ENCODE measurements at places on chromosomes 12 and 14.

DNA sequence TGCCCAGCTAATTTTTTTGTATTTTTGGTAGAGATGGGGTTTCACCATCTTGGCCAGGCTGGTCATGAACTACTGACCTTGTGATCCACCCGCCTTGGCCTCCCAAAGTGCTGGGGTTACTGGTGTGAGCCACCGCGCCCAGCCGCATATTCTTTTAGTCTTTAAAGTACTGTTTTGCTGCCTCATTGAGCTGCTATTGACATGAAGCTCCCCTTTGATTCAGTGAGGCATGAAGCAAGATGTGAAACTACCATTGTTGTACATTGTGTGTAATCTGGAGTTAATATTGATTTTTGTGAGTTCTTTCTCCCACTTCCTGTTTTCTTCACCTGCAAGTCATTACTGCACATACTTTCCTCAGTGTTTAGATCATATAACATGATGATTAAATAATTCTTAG is 80.8 kb downstream of the MNAT1 start:
- DNase-seq = no peak

DNA sequence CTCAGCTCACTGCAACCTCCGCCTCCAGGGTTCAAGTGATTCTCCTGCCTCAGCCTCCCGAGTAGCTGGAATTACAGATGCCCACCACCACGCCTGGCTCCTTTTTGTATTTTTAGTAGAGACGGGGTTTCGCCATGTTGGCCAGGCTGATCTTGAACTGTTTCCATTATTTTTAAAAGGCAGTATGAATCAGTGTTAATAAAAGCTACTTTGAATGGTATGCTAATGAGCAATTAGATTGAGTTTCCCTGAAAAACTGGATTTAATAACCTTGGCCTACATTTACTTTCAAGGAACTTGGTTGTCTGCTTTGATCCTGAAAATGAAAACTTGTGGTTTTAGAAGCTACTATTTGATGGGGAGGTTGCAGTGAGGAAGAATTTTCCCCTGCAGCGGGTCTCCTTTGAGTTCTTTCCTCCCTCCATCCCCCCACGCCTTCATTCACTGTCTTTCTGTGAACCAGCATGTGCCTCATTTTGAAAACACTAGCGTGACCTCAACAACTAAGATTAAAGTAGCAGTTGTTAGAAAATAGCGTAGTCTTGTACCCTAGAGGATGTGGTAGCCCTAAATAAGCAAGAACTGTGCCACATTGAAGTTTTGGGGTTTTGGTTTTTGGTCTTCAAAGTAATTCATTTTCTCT is 17.8 kb upstream of the RPS6KA5 start:
- no peak for DNase-seq

GRCh38 chr12:86137936-86138335 is 118.3 kb downstream of the MGAT4C start:
- peak; percentile 44 for DNase-seq

DNA sequence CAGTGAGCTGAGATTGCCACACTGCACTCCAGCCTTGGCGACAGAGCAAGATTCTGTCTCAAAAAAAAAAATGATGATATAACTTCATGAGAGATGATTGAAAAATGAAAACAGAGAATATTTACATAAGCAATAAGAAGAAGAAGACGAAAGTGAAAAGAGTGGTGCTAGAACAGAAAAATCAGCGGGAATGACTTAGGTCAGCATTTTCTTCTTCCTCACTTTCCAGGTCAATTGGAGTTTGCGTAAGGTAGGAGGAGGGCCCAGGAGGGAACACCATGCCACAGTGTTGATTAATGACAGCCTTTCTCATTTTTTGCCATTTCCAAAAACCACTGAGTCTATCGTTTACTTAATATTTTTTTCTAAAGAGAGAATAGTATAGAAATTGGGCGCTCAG is 200.0 kb downstream of the SLC15A4 start:
- no peak for DNase-seq

- DNase-seq = peak; percentile 24
These were observed 109.9 kb downstream of the NCOR2 start for GRCh38 chr12:124457287-124458219.

GRCh38 chr12:89706986-89707702 is 1.5 kb downstream of the ATP2B1 start:
- DNase-seq = peak; percentile 33

GRCh38 chr14:103894723-103895059 is 33.6 kb upstream of the TDRD9 start:
- no peak for DNase-seq

- DNase-seq = peak; percentile 48
These were observed 188.2 kb downstream of the NAV3 start for GRCh38 chr12:78018939-78019338.

DNA sequence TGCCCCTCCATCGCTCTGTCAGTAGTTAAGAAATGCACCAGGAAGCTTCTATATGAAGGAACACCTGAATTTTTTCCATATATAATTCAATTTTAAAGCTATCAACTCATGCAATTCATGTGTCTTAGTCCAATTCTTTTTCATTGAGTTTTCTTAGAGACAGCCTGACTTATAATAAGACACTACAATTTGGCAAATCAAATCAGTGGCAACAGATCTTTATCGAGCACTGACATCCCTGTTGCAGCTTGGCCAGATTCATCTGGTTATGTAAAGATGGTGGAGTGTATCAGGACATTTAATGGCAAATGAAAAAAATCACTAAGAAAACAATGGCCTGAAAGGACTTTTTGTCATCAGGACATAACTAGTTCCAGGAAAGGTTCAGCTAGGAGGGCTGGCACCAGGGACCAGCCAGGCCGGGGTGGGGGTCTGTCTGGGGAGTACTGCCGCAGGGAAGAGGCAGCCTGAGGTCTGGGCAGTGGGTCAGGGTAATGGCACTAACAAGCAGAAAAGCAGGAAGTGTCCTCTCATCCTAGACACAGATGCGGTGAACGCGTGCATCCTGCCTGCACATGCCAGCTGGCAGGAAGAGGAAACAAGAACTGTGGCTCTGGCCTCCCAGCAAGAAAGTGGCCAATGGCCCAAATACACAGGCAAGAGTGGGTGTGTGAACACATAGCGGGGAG is 100.5 kb upstream of the LMNTD1 start:
- no peak for DNase-seq

- DNase-seq = peak; percentile 45
These were observed 2.1 kb downstream of the CHST11 start for GRCh38 chr12:104458694-104459367.

DNA sequence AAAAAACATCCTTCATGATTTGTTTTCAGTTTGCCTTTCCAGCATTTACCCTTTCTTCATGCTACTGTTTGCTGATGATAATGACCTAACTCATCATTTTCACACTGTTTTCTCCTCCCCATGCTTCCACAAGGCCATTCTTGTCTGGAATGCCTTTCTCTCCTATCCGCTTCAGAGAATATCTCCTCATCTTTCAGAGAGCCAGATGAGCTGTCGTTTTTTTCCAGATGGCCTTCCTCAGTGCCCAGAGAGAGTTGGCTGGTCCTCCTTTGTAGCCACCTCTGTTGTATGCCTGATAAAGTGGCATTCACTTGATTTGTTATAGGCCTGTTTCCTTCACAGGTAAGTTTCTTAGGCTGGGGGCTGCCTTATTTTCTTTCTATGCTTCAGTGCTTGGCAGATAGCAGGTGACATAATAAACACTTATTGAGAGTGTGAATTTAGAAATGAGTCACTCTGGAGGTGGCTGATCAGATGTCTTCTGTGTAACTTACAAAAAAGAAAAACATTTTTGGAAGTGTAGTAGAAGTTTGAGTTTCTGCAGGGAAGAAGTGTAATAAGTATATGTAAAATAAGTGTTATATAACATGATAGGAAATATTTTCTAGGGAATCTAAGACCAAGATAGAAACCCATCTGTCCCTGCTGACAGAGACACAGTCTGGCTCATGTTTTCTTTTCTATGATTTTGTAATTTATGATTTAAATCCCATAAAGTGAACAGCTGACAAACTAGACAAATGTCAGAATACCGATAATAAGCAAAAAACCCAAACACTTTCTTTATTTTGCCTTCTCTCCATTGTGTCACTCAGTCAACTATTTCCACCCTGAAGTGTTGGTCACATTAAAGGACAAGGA is 174.5 kb downstream of the DACT1 start:
- no peak for DNase-seq

DNA sequence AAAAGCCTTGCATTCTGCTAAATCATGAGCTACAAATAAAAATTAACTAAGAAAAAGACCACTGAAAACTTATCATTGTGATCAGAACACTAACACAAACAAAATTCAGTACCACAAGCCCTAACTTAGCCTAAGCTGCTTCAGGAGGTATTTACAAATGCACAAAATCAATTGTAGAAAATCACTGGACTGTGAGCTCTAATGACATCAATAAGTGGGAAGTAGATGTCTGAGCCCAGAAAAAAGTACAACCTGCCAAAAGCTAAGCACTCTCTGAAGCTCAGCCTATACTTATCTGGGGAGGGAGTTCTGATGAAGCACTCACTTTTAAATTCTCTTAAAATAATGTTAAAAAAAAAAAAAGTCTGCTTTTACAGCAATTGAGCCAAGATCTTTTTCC is 92.9 kb downstream of the SLCO1B1 start:
- no peak for DNase-seq

GRCh38 chr14:57139173-57139572 is 129.5 kb downstream of the EXOC5 start:
- no peak for DNase-seq

GRCh38 chr14:65349100-65349499 is 63.4 kb upstream of the FUT8 start:
- DNase-seq = no peak

- no peak for DNase-seq
These were observed 420.8 kb downstream of the EGLN3 start for GRCh38 chr14:33529787-33530757.

- no peak for DNase-seq
These were observed 292.1 kb upstream of the CLEC14A start for GRCh38 chr14:38547961-38548490.

DNA sequence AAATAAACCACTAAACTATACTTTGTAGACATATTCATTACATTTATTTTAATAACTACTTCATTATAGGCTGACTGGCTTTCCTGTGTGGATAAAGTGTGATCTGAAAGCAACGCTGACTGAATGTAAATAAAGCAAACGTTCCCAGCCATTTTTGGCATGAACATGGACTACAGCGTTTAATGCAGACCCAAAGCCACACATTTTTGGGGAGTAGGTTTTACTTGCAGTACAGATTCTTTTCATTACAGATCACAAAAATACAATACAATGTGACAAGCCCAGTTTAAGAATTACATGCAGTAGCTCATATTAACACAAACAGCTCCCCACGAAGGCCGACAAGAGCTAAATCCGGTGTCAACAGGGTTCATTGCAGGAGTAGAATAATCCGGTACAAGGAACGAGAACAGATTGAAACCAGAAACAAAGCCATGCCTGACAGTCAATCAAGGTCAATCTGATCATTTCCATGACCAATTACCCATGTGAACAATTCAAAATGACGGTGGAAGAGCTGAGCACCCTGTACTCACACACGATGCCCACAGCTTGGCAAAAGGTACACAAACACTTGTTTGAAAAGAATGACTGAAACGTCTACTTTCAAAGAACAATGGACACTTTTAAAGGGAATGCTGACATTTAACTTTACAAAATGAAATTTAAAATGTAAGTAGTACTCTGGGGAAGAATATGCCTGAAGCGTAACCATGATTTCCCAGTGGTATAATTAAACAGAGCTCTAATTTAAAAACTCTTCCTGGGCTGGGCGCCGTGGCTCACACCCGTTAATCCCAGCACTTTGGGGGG is 5.3 kb downstream of the BAG5 start:
- DNase-seq = no peak

DNA sequence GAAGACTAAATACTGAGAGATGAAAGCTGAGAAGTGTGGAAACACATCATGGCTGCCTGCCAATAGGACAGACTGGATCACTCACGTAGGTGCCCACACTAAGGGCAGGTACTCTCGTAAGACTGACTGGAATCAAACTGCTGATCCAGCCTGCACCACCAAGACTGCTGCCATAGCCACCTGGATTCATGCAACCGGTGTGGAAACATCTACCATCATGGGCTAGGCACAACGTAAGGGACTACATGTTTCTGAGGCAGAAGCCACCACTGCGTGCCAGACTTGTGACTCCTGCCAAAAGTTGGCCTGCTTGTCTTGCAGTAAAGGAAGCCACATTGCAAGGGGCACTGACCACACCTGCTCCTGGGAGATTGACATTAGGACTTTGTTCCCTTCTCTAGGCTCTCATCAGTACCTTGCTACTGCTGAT is 3.8 kb downstream of the POMT2 start:
- no peak for DNase-seq

GRCh38 chr14:34387974-34388516 is 74.0 kb downstream of the SPTSSA start:
- no peak for DNase-seq

- DNase-seq = peak; percentile 87
These were observed 88.3 kb downstream of the RPS29 start for GRCh38 chr14:49497725-49498348.

- peak; percentile 92 for DNase-seq
These were observed 23.3 kb upstream of the MARK3 start for GRCh38 chr14:103361867-103362266.

DNA sequence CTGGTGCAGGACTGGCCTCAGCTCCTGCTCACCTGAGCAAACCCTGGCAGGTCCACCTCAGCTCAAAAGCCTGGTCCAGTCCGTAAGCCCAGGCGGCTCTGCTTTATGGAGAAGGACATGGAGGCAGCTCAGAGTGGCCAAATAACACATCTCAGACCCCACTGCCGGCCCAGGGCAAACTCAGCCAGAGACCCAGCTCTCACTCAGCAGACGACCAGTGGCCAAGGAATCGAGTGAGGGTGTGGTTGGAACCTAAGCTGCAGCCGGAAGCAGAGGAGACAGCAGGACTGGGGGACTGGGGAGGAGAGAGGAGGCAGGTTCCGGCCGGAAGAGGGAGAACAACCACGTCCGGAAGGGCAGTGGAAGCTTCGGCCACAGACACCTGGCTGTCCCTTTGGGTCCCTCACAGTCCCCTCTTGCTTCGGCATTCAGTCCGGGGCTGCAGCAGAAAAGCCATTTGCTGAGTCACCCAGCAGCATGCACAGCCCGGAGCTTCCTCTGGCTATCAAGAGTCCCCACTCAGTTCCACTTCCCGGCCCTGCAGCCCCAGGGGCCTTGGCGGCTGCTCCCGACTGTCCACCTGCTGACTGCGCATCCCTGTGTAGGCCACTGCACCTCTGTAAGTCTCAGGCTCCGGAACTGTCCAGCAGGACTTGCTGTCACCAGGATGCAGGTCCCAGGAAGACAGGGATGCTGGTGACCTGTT is 104.0 kb downstream of the CALM1 start:
- DNase-seq = no peak

DNA sequence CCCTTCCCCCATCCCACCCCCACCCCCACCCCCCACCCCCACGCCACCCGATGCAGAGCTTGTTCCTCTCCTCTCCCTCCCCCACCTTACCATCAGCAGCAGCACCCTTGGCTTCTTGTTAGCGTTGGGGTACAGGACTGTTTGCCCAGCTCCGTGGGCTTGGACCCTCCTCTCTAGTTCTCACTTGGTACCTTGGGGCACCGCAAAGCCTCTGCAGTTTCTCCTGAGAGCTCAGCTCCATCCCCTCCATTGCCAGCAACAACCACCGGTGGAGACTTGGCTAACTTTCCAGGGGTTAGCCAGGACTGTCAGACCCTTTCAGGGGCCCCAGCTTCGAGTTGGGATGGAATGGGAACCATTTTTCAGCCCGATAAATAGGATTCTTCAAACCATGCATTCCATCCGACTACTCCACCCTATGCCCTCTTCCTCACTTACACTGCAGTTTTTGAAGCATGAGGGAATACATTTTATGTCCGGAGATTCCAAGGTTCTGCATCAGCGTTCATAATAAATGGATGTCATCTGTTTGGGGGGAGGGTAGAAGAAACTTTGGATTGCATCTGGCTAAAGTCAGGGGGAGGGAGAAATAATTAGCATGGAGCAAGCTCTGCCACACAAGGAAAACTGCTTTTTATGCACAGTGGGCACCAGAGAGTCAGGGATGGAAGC is 1.1 kb downstream of the SCN8A start:
- peak; percentile 74 for DNase-seq

All from adipocyte (in vitro differentiated cells).